ENCODE measurements at places on chromosomes 6 and 20.
A peak's percentile ranks its signal among the peaks of the same experiment; 100 is the strongest.

DNA sequence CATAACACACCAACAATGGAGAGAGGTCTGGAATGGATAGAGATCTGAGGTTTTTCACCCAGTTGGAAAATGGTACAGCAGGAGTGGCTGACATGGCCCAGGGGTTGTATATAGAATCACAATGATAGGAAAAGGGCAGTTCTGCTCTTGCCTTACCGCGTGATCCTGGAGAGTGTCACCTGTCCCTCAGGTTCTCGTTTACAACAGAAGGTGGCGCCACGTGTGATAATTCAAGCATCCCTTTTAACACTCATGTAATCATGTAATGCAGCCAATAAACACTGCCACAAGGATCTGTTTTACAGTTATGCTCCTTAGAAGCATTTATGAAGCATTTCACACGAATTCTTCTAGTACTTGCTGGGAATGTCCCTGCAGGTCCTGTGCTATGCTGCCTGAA is 12.9 kb upstream of the WFDC2 start:
- no peak for DNase-seq

DNA sequence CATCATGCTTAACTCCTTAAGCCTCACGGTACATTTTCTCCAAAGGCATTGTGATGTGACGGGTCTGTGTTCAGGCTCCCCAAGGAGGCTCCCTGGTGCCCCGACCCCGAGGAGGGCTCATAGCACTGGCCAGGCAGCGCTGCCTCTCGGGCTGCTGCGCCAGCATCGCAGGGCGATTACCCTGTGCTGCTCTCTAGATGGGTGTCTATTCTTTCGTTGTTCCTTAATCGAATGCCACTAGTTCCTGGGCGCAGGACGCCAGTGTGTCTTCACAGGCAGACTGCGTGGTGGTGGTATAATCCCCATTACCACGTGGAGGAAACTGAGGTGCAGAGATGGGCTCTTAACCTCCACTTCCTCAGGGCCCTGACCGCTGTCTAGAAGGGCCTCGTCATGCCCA is 267.4 kb downstream of the CDH4 start:
- DNase-seq: no peak

GRCh38 chr6:24990236-24990845 is 54.6 kb upstream of the RIPOR2 start:
- no peak for DNase-seq

DNA sequence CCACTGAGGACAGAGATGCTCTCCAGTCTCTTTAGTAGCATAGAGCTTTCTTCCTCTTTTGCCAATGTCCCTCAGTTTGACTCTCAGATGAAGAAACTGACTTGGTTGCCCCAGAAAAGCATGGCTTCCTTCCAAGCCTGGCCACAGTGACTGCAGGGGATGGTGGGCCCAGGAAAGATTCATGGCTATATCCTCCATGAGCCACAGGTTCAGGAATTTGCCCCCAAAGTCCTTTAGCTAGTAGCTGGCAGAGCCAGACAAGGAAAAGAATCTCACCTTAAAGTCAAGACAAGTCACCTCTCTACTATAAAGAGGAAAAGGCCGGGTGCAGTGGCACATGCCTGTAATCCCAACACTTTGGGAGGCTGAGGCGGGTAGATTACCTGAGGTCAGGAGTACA is 43.4 kb downstream of the TRAM2 start:
- no peak for DNase-seq

GRCh38 chr6:78580923-78581322 is 286.4 kb upstream of the IRAK1BP1 start:
- no peak for DNase-seq

DNA sequence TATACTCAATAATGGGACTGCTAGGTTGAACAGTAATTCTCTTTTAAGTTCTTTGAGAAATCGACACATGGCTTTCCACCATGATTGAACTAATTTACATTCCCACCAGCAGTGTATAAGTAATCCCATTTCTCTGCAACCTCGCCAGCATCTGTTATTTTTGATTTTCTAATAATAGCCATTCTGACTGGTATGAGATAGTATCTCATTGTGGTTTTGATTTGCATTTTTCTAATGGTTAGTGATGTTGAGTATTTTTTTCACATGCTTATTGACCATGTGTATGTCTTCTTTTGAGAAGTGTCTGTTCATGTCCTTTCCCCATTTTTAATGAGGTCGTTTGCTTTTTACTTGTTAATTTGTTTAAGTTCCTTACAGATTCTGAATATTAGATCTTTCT is 66.5 kb downstream of the STK4 start:
- DNase-seq: no peak

GRCh38 chr6:87237804-87238203 is 82.4 kb downstream of the ZNF292 start:
- no peak for DNase-seq

GRCh38 chr6:11618533-11618932 is 81.0 kb downstream of the TMEM170B start:
- DNase-seq: no peak

GRCh38 chr6:119713903-119714302 is 364.3 kb upstream of the MAN1A1 start:
- DNase-seq: no peak

DNA sequence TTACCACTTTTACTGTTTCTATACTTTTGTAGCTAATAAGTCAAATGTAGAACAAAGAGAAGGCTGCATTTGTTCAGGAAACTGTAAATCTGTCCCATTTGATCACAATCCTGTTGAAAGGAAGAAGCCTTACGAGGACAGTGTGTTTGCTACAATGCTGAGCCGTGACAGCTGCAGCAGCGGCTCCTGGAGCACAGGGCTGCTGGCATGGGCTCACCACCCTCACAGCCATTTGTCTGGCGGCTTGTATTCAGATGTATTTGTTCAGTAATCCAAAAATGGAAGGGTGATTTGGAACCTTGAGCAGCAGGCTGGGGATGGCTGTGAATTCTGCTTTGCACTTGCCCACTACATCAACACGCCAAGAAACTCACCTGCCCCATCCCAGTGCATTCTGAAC is 5.7 kb downstream of the TUBB2A start:
- no peak for DNase-seq

DNA sequence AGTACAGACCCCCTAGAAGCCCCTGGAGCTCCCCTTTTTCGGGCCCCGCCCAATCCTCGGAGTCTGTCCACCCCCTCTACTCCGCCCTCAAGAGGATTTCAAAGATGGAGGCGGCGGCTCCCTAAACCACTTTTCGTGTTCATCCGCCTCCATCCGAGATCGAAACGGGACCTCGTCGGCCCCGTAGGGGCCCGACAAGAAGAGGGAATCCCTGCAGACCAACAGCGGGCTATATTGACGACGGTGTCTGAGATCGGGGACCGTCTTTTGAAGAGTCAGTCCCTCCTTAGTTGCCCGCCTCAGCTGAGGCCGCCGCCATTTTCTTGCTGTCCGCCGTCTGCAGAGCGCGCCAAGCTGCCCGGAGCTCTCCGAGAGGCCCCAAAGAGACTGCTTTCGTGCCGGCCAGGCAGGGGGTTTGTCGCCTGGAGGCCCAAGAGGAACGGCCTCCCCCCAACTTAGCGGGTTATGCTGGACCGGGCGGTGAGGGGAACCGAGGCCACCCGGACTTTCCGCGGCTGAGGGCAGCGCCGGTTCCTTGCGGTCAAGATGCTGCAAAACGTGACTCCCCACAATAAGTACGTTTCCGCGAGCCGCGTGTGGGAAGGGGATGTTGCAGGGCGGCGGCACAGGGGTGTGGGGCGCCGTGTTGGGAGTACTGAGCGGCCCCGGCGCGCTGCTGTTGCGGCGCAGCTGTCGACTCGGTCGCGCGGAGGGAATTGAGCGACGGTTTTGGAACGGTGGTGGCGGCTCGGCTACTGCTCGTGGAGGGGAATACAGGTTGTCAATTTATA is 4.2 kb downstream of the BRD2 start:
- DNase-seq: no peak

GRCh38 chr6:116170358-116171057 is 44.6 kb upstream of the COL10A1 start:
- no peak for DNase-seq

- no peak for DNase-seq
These were observed 3.9 kb downstream of the RAB22A start for GRCh38 chr20:58313396-58313795.

- DNase-seq: no peak
These were observed 4.5 kb downstream of the SOX12 start for GRCh38 chr20:329851-330232.

DNA sequence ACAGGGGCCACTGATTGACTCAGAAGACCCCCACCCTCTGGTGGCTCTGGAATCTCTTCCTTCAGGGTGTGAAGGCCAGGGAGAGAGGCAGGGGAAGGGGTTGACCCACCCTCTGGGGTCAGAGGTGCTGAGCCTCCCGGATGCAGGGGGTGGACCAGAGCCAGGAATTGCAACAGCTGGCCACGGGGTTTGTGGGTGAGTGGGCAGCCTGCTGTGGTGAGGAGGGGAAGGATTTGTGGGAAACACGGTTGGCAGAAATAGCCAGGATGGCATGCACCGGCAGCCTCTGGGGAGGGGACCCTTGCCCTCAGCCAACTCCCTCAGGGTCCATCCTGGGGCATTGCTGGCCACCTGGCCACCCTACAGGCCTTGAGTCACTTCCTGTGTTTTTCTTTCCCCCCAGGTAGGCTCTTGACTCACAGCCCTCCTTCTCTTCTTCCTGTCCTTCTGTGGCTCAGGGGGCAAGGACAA is 92.8 kb downstream of the MRPL14 start:
- DNase-seq: no peak

DNA sequence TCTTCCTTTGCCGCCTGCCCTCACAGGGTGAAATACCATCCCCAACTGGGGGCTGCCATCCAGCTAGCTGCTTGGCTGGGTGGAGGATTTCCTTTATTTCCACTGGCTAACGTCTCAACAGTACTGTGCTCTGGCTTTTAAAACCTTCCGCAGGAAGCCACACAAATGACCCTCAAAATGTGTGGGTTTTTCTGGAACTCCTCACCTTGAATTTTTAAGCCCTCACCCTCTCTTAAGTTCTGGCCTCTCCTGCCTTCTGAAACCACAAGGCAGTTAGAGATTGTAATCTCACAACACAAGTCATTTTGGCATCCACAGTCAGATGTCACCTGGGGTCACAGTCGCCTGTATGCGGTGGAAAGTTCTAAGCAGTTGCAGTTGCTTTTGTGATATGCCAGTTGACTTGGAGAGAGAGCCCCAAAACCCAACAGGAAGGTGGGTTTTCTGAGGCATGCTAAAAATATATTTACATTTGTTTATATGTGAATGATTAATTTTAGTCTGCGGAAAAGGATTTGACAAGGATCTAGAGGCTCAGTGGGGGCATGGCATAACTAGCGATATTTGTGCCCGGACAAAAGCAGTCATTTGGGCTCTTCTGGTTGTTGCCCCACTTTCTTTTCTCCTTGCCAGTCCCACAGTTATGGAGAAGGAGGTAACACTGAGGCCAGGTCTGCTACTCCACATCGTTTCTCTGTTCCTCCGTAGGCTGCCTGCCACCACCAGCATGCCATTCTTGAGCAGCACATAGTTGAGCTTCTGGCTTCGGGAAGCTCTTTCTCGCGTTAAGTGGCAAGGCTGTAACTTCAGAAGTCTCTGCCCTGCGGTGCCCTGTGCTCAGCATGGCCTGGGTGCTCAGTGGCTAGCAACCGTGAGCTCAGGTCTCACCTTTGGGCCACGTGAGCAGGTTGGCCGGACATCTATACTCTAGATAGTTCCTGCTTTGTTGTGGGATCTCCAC is 335.3 kb downstream of the CD83 start:
- peak; percentile 0 for DNase-seq

- DNase-seq: no peak
These were observed 64.4 kb upstream of the COL21A1 start for GRCh38 chr6:56311533-56312448.

- no peak for DNase-seq
These were observed 87.5 kb downstream of the ZFP64 start for GRCh38 chr20:52103913-52104545.

GRCh38 chr6:42243046-42243445 is 25.4 kb upstream of the MRPS10 start:
- DNase-seq: no peak

- no peak for DNase-seq
These were observed at the start of gene KCNQ5 for GRCh38 chr6:72621291-72622093. KCNQ5 (plus strand) TSS chr6:72622064.

DNA sequence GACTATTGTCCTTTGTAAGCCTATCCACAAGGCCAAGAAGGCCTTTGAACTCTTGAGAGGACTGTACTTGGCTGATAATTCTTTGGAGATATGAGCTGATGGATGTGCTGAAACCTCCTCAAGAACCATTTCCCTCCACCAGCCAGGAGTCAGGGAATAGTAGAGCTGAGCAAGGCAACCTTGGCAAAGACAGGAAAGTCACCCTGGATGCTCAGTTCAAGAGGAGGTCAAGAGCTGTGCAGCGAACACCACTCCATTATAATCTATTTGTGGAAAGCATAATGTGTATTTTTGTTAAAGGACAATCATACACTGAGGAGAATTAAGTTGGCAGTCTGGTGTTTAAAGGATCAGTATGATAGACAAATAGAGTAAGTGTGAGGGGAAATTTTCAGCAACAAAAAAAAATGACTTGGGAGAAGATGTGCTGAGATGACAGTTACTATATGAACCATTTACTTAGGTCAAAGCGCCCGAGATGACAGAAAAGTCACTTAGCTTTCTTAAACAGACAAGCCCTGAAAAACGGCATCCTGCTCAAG is 177.2 kb upstream of the COL21A1 start:
- peak; percentile 45 for DNase-seq

DNA sequence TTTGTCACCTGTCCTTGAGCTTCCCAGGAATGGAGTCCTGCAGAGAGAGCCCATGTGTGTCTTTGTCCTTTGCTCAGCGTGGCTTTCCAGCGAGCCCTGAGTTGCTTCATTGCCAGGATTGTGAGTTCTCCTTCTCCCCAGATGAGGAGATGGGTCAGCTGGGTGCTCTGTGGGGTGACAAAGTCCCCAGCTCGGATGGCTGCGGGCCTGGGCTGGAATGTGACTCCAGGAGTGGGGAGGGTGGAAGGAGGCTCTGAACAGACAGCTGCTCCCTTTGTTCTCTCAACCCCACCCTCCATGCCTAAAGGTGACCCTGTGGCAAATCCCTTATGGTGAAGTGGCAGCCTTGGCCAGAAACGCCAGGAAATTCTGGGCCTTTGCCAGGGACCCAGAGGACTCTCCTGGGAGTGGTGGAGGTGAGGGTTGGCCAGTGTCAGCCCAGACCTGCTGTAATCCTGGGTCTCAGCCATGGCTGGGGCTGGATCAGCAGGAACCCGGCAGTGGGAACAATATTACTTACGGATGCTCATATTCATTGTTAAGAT is 44.4 kb upstream of the CST5 start:
- DNase-seq: no peak

- no peak for DNase-seq
These were observed 76.1 kb downstream of the DTD1 start for GRCh38 chr20:18663932-18664331.

DNA sequence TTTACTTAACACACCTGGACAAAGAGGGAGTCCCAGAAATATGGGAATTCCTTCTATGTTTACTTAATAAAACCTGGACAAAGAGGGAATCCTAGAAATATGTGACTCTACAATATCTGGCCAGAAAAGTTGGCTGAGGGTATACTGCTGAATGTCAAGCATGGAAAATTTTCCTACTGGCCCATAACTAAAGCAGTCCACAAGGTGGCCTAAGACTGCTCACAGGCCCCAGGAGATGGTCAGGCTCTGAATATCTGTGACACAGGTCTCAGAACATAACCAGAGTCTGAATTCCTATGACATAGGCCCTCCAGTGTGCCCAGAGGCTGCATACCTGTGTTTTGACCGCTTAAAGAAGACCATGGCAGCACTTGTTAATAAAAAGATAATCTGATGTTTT is 578.2 kb upstream of the NRSN1 start:
- DNase-seq: no peak

- DNase-seq: no peak
These were observed 116.7 kb upstream of the SSTR4 start for GRCh38 chr20:22918286-22918983.

- no peak for DNase-seq
These were observed 256.6 kb downstream of the EYS start for GRCh38 chr6:65450451-65450850.
